Right cardiac atrium (tissue), 5 donors: ENCODE measurements at places on chromosomes 1 and 21.

DNA sequence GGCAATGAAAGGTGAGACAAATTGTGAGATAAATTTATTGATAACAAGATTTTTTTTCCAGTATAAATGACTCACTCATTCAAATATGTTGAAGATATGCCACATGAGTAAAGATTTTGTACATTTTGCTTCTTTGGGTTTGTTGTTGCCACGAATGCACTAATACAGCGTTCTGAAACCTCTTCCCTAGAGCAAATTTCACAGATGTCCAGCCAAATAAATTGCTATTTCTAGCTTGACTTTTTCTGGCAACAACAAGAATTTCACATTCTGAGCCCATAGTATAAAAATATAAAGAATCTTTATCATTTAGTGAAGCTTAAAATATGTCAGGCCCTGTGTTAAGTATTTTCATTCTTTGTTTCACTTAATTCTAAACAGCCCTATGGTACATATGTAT lies 114.5 kb upstream of the COL24A1 start:
- DNase-seq, result no peak

- DNase-seq, result no peak
Measured at GRCh38 chr1:230537456-230537855, 104.8 kb upstream of the COG2 start.

- peak; percentile 70 for DNase-seq
Measured at GRCh38 chr1:152107984-152108881, 7.0 kb downstream of the TCHH start.

DNA sequence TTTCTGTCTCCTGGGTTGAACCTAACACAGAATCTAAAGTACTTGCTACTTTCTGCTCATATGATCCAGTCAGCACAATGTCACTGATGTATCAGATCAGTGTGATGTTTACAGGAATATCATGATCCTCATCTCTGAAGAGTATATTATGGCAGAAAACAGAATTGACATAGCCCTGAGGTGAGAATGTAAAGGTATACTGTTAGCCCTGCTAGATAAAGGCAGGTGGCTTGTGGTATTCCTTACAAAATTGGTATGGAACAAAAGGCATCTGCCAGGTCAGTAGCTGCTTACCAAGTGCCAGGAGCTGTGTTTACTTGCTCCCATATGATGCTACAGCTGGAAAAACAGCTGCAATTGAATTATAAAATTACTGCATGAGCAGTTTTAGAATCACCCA lies 30.5 kb downstream of the AADACL4 start:
- DNase-seq, result no peak

DNA sequence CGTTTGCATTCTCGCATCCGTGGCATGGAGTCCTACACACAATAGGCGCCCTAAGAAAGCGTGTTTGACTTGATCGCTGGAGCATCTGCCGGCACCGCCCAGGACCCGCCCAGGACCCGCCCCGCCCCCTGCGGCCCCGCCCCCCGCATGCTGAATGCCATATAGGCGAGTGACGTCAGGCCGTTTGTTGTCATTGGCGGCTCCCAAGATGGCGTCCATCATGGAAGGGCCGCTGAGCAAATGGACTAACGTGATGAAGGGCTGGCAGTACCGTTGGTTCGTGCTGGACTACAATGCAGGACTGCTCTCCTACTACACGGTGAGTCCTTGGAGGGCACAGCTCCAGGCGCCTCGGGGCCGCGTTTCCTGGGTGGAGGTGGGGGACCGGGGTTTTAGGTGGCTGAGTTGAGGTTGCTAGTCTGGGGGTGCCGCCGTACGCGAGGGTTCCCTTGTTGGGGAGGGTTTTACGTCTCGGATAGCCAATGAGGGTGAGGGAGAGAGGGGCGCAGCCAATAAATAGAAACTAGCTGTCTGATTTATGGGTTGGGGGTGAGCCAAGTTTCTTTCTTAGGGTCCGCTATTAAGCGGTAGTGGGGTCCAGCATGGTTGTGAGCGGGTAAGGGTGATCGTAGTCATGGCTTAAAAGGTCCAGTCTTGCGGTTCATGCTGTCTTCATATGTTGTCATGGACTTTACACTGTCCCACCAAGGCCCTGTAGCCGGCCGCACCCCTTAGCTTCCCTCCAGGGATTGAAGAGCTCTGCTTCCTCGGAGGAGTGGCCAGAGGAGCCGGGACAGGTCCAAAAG lies at the start of gene OSBPL9:
TSS of gene OSBPL9 (plus strand) at position 190 of the 806 bp plus-strand sequence. CDS start at position 209, 19 bp downstream.
- DNase-seq, result peak; percentile 95

DNA sequence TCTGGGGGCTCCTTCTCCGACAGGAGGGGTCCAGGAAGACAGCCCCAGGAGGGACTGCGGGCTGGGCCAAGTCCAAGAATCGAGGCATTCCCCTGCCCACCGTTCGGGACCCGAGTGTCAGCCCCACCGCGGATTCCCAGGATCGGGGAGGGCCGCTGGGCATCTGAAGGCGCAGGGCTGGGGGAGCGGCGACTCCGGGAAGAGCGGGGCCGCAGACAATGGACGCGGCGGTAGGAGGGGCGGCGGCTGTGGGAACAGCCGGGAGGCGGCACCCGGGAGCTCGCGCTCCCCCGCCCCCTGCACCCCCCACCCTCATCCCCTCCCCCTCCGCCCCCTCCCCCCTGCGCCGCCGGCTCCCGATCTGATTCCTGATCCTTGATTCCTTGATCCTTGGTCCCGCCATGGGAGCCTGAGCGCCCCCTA lies at the start of gene VANGL2:
TSS of gene VANGL2 (plus strand) at position 342 of the 423 bp plus-strand sequence. CDS start 15,274 bp downstream, outside the sequence.
- peak; percentile 95 for DNase-seq

GRCh38 chr1:188006354-188006753 lies 1177.6 kb downstream of the PLA2G4A start:
- no peak for DNase-seq

DNA sequence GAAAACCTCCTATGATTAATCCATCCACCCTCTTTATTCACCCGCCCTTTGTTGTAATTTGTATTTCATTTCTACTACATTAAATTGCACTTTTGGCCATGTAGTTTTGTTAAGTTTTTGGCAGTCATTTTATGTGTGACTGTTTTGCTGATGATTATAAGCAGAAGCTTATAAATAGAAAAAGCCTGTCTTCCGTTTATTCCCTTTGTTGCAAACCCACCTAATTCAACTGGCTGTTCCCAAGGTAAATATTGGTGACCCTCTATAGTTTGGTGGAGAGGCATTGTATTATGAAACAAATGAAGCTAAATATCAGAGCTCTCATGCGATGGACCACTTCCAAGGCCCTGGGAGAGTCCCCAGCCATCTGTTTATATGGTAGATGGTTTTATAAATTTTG lies 36.7 kb upstream of the IGSF3 start:
- DNase-seq, result no peak

DNA sequence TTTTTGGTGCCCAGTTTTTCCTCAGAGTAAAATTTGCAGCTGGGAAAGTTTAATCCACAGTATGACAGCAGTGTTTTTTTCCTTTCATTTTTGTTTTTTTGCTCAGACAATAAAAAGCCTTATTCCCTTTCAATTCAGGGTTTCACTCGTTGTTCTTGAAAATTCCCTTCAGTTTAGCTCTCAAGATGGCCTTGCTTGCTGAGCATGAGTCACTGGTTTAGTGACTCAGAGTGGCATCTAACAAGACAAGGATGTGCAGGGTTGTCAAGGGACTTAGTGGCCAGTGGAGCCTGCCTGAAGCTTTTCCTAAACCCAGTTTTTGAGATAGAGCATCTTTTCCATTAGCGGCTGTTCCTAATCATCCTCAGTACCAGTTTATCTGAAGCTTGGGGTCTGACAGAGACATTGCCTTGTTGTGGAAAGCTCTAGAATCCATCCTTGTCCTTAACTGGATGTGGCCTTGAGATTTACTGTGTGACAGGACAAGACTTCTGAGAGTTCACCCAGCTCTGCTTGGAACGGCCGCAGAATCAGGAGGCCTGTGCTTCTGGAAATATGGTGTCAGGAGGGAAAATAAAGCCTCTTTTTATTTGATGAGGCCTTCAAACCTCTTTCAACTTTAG lies 48.4 kb upstream of the DNAJC6 start:
- DNase-seq, result no peak

DNA sequence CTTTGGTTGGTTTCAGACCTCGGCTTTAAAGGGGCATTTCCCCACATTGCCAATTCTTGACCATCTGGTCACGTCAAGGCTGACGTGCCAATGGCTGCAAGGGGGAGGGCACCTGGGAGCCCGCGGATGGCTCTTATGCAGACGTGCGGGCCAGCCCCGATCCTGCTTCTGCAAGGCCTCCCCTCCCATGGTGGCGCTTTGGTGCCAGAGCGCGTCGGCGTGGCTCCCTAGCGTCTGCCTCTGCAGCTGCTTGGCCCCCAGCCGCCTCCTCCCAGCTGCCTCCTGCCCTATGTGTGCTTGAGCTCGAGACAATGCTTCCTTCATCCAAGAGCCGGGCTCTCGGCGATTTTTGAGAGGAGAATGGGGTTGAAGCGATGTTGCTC lies 29.1 kb downstream of the SKI start:
- DNase-seq, result peak; percentile 87

- peak; percentile 70 for DNase-seq
Measured at GRCh38 chr1:87968197-87968955, 639.7 kb downstream of the LMO4 start.

- no peak for DNase-seq
Measured at GRCh38 chr1:178543290-178543607, 30.3 kb downstream of the TEX35 start.

DNA sequence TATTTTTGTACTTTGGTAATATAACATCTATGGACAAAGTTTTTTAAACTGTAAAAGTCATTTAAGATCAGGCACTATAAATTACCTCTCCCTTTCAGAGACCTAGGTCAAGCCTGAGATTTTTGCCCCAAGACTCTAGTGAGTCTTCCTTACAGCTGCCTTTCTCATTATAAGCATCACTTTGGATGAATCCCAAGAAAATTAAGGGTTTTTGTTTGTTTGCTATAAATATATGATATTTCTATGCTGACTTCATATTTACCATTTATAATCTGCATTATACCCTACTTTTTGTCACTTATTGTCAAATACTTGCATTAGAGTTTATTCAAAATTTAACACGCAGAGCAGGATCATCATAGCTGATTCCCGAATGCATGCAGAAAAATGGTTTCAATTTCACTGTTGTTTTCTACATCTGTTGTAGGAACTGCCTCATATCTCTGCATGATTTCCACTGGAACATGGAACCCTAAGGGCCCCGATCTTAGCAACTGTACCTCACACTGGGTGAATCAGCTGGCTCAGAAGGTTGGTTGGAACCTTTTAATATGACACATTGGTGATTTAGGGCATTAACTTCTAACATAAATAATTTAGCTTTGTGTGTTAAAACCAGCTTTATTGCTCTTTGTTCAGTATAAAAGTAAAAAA lies 150.0 kb downstream of the ADGRL2 start:
- no peak for DNase-seq

GRCh38 chr1:33921281-33921680 lies 57.4 kb downstream of the HMGB4 start:
- DNase-seq, result no peak

- no peak for DNase-seq
Measured at GRCh38 chr1:43280692-43281091, 4.7 kb downstream of the C1orf210 start.
